Caco-2 (cell line): ENCODE measurements at places on chromosomes 4 and X. TPM values are rescaled to one million over a fixed set of nuclear protein-coding genes. Genes with fewer than 3 reads are reported as not detected.

- DNase-seq, result no peak
Observed at GRCh38 chrX:121949041-121949760, 901.8 kb downstream of the GLUD2 start.

GRCh38 chrX:135513130-135513515 lies 7.3 kb upstream of the INTS6L start:
- no peak for DNase-seq

DNA sequence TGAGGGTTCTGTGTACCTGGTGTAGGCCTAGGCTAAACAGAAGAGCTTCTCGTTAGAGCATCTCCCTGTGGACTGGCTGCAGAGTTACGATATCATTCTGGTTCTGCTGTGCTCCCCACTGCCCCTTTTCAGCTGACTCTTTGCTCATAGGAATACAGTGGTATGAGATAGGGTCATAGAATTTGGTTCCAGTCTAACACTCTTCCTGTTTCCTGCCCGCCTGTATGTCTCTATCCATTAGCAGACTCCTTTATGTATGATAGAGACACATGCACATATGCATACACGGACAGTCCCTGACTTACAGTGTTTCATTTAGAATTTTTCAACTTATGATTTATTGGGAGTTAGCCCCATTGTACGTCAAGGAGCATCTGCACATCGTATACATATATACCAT lies 15.3 kb downstream of the RNF4 start:
- no peak for DNase-seq

DNA sequence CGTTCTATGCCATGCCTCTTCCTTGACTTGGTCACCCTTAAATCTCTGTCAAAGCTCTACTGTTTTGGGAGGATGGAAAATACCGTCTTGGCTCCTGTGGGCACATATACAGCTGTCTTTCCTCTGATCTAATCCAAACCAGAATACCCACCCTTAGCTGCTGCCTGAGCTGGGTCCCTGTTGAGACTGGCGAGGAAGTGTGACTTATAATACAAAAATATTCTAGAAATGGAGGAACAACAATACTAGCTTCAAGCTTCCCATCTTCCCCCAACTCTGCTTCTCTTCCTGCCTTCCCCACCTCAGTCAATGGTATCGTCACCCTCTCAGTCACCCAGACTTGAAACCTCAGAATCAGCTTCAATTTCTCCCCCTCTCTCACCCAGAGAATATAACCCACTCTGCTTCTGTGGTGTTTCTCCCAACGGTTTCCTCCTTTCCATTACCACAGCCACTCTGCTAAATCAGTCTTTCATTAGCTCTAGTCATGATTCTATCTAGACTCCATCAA lies 599 bp upstream of the IL2RG start:
- no peak for DNase-seq

NSUN7 gene
- total RNA-seq, result 18.5 and 19.6 TPM in 2 replicates

GPR143 gene
- total RNA-seq, result 4.6 and 8.0 TPM in 2 replicates
